ENCODE measurements at places on chromosomes 1 and 21. TPM values are rescaled to one million over a fixed set of nuclear protein-coding genes. Genes with fewer than 3 reads are reported as not detected.

Gene CZIB
- total RNA-seq = 47.1 TPM

Gene PHF13
- total RNA-seq = 10.2 TPM

Gene RAB3GAP2
- 38.6 TPM for total RNA-seq

Gene APCS
- not detected for total RNA-seq

Gene VWA5B1
- total RNA-seq = not detected

Gene CCSAP
- total RNA-seq = 5.6 TPM

Gene PRR9
- total RNA-seq = not detected

Gene CFAP74
- total RNA-seq = not detected

Gene GJB3
- total RNA-seq = 0.05 TPM

Gene CTPS1
- total RNA-seq = 21.3 TPM

Gene TNNI3K
- total RNA-seq = not detected

Gene PLA2G2F
- not detected for total RNA-seq

Gene CD53
- not detected for total RNA-seq

Gene NPL
- total RNA-seq = 2.4 TPM

Gene RHCE
- total RNA-seq = 0.93 TPM

Gene PDE4B
- total RNA-seq = 156 TPM

Gene TRIM67
- not detected for total RNA-seq

Gene IGSF9
- total RNA-seq = not detected

Gene KIF17
- total RNA-seq = 32.3 TPM

Gene RGS5
- total RNA-seq = 1.6 TPM

Gene SELL
- total RNA-seq = 1.6 TPM

Gene FMO4
- 2.9 TPM for total RNA-seq

Gene CD46
- 122 TPM for total RNA-seq

Gene CSMD2
- total RNA-seq = not detected

Gene ERO1B
- total RNA-seq = 4.4 TPM

Gene EPRS1
- 101 TPM for total RNA-seq

Gene DPT
- total RNA-seq = not detected

Gene WNT3A
- not detected for total RNA-seq

Gene DMRTB1
- not detected for total RNA-seq

Gene PIK3C2B
- 37.3 TPM for total RNA-seq

Gene OR10J1
- total RNA-seq = not detected

Gene DIO1
- not detected for total RNA-seq

Gene TSPAN2
- total RNA-seq = 1.3 TPM

Gene FHAD1
- 0.23 TPM for total RNA-seq

Gene NTNG1
- 0.05 TPM for total RNA-seq

Gene PIGR
- total RNA-seq = under 0.01 TPM

Gene ADCY10
- not detected for total RNA-seq

Gene LAMB3
- 1.5 TPM for total RNA-seq

Gene EPHA2
- 121 TPM for total RNA-seq

Gene TTC39A
- 4.1 TPM for total RNA-seq

Gene NFASC
- total RNA-seq = 0.17 TPM

Gene CYP4X1
- total RNA-seq = 6.3 TPM

Gene CLEC20A
- 0.09 TPM for total RNA-seq

Gene SIK1
- total RNA-seq = 0.84 TPM

Gene BARHL2
- total RNA-seq = not detected

Gene LHX8
- not detected for total RNA-seq

Gene UBL4B
- total RNA-seq = not detected

Gene BLACAT1
- not detected for total RNA-seq
